ENCODE measurements at places on chromosomes 7 and 10.

- no peak for DNase-seq
Observed at GRCh38 chr10:11876324-11876723, 53.2 kb downstream of the PROSER2 start.

DNA sequence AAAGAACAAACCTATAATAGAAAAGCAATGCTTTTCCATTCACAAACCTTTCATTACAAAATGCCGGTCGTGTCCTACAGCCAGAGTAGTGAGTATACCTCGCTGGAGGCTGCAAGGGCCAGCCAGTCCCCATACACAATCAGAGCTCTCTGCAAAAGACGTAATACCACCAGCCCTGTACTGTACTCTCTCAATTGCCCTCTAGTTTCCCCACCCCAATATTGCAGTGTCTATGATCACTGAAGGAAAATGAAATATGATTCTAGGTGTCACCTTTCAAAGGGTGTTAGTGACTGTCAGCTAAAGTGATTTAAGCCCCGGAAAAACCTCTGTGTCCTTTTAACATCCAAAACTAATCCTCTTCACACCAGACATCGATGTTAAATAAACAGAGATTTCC lies 24.8 kb downstream of the PLXNA4 start:
- DNase-seq: no peak

GRCh38 chr7:141312395-141312794 lies 238.5 kb downstream of the TMEM178B start:
- DNase-seq: no peak

- DNase-seq: peak; percentile 31
Observed at GRCh38 chr7:2873686-2874551, 29.8 kb upstream of the GNA12 start.

DNA sequence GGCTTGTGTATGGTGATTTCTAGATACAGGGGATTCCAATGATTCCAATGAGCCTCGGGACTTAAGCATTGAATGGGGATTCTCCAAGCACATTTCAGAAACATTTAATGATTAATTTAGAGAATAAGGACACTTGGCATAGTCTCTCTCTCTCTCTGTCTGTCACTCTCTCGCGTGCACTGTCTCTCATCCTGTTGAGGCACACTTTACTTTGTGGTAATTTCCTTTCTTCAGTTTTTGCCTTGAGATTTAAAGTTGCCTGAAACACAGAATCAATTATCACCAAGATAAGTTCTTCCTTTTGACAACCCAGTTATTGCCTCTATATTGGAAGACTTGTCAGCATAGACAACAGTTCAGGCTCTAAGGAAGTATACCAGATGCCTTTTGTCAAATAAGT lies 131.6 kb downstream of the ARID5B start:
- DNase-seq: no peak

GRCh38 chr10:96228408-96228994 lies 42.9 kb downstream of the BLNK start:
- no peak for DNase-seq

DNA sequence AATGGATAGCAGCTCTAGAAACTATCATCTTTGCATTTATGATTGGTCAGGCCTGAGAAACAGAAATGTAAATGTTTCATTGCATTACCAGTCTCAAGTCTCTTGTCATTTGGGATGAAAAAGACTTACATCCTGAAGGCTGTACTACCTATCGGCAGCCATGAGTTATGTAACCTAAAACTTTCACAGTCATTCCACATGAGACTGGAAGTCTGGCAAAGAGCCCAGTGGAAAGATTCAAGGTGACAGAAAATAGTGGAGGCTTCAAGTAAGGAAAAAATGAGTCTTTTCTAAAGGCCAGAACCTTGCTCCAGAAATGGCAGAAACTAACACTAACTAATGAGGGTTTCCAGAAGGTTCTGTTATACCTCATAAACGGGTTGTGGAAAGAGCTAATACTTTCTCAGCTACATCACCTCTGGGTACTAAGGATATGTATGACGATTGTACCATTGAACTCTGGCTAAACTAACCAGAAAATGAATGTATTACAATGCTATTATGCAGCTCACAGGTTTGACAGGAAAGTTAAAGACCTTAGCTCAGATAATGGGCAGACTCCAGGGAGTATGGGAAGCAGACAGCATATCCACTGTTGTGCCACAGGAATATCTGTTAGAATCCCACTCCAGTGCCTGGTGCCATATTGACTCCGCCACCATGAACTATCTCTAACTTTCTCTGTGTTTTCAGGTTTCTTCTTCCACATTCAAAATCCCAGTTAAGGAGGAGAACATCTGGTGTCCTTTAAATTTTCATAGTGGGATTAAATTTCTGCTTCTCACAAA lies 41.7 kb upstream of the DYNC1I1 start:
- DNase-seq: no peak

DNA sequence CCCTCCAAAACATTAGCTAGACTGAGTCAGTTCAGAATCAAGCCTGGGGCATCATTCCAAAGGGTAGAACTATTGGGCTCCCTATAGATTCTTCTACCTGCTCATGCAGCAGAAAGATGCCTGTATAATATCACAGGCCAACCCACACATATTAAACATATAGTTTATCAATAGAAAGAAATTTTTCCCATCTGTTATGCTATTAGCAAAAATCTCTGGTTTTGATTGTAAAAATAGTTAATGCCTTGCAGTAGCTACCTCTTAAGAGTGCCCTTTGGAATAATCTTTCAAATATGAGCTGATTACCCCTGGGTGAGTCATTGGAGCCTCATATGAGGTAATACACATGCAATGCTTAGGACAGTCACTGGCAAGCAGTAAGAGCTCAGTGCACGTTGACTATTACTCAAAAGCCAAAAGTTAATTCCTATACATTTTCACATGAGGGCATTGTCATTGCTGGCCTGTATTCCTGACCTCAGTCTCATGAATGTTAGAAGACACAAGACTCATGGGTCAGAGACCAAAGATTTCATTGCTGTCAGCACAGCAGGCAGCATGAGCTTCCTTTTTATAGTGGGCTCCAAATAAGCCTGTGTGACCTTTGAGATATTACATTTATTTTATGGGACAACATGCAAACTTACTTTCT lies 180.0 kb downstream of the FGFR2 start:
- peak; percentile 33 for DNase-seq

- DNase-seq: no peak
Observed at GRCh38 chr10:19247843-19248242, 199.2 kb downstream of the MALRD1 start.

GRCh38 chr10:74837743-74838142 lies 11.3 kb downstream of the KAT6B start:
- DNase-seq: no peak

DNA sequence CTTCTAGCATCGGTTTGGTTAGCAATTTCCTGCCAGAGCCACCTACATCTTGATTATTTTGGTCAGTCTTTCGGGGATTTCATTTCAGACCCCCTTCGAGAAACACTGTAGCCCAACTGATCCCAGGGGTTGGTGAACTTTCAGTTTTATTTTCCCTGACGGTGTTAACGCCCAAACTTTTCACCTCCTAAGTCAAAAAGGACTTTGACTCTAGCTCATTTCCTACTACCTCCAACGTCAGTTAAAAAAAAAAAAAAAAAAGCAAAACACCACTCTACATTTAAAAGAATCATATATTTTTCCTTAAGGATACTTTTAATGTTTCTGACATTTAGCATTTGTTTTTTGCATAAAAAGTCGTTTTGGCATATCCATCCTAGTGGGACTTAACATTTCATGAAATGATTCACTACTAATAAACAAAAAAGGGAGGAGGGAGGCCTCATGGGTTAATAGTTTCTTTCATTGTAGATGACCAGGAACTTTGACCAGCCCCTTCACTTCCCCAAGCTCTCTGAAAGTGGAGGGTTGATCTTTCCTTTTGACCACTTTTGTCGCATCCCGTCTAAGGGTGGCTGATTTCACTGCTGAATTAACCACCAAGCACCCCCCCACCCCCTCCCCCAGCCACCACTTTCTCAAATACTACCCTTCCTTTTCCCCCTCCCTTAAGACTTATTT lies 764 bp upstream of the TCF7L2 start:
- DNase-seq: peak; percentile 47

- no peak for DNase-seq
Observed at GRCh38 chr10:75018251-75018650, 93.2 kb upstream of the SAMD8 start.

DNA sequence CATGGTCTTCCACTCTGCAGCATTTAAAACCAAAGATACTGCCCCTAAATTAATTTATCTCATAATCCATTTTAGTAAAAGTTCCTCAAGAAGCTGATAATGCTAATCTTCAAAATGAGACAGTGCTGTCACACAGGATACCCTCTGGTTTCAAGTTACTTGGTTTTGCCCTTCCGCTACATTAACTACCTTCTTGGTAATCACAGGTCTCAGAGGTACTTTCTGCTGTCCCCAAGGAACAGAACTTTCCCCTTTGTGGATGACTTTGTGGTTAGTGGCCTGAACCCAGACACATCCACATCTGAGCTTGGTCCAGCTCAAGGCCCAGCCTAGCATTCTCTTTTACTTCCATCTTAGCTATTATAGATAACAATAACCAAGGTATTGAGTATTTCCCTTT lies 88.8 kb upstream of the TMEM26 start:
- no peak for DNase-seq

DNA sequence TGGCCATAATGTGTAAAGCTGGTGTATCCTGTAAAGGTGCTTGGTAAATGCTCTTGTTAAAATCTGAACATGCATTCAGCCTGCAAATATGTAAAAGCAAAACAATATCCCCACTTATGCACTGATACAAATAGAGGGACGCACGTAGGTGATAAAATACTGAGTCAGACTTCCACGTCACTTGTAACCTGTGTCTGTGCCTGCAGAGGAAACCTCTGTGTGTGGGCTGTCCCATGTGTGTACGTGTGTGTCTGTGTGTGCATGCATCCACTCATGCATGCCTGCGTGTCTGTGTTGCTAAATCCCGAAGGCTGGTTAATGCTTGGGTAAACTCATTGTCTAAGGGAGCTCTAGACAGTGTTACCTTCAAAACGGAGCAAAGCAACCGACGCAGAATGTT lies 68.9 kb downstream of the KLF6 start:
- no peak for DNase-seq

- no peak for DNase-seq
Observed at GRCh38 chr10:77448226-77448625, 189.4 kb downstream of the KCNMA1 start.

GRCh38 chr7:74173074-74173473 lies 1.1 kb upstream of the EIF4H start:
- DNase-seq: no peak

DNA sequence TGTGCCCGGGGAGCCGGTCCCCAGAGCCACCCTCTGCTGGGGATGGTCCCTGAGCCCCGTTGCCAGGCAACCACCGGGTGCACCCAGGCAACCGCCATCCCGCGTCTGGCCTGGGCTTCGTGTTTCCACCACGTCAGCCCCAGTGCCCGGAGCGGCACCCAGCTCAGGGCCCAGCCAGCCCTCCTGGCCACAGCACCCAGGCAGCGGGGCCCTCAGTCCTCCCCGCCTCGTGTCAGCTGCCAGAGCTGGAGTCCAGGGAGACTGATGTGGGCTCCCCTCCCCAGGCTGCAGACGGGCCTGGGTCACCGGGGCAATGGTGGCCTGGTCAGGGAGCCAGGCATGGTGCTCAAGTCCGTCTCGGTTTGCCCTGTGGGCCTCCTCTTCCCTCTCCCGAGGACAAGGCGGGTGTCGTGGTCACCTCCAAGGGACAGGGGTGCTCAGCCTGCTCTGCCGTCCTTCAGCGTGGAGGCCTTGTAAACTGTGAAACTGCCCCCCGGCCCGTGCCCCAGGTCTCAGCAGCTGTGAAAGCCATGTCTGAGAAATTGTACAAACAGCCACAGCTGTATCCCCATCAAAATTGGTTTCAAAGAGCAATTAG lies 72.5 kb downstream of the MICALL2 start:
- no peak for DNase-seq

DNA sequence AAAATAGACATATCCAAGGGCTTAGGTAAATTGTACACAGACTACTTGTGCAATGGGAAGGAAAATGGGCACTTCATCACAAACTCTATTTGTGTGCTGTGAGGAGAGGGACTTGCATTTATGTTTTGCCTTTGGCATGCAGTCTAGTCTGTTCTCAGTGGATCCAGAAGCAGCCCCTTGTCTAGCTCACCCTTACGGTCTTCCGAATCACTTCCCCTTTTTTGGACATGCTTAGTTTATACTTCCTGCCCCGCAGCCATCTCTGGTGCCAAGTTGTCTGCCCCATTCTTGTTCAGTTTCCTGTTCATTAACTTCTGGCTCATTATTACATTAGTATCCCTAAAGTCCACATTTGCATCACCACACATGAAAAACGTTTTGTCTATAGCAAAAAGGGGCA lies 161.6 kb downstream of the NRCAM start:
- DNase-seq: peak; percentile 38

GRCh38 chr7:42217053-42217452 lies 20.0 kb downstream of the GLI3 start:
- no peak for DNase-seq

GRCh38 chr10:119896937-119897770 lies 4.6 kb downstream of the SEC23IP start:
- no peak for DNase-seq

GRCh38 chr7:70782796-70783195 lies 349.1 kb upstream of the GALNT17 start:
- DNase-seq: no peak

GRCh38 chr7:101957744-101958525 lies 140.5 kb downstream of the CUX1 start:
- peak; percentile 32 for DNase-seq

- DNase-seq: no peak
Observed at GRCh38 chr10:112767156-112767555, 182.9 kb upstream of the TCF7L2 start.

GRCh38 chr7:2757361-2757903 lies 69.4 kb downstream of the AMZ1 start:
- DNase-seq: no peak

DNA sequence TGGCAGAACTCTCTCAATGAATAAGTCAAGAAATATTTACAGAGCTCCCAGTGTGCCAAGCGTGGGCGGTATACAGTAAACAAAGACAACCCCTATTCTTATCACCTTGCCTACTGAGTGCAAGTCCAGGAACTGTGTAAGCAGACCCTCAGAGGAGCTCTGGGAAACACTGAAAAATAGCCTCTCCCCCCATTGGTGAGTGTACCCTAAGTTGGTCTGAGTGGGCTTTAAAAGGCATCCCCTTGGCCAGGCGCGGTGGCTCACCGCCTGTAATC lies 1.2 kb downstream of the DYDC2 start:
- no peak for DNase-seq

GRCh38 chr7:35268953-35269352 lies 15.1 kb upstream of the TBX20 start:
- no peak for DNase-seq

GRCh38 chr7:122528879-122529481 lies 169.9 kb downstream of the RNF133 start:
- DNase-seq: peak; percentile 63

DNA sequence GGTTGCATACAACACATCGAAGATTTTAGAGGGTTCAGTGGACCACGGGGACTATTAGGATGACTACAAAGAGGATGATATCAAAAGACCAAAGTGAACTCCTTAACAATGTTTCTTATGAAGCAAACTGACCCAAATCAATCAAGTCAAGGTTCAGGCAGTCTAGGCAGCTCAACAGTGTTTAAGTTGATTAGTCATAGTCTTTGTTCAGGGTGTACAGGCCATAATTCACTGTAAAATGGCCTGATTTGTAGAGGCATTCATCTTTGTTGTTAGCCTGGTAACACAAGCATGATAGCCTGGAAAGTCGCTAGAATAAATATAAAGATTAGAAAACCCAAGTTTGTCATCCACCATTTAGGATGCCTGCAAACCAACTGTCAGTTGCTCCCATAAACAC lies 32.6 kb downstream of the ANTXRL start:
- no peak for DNase-seq

- DNase-seq: no peak
Observed at GRCh38 chr7:97272237-97272975, 154.9 kb downstream of the SDHAF3 start.

GRCh38 chr7:116182023-116182422 lies 28.3 kb upstream of the TES start:
- no peak for DNase-seq

Data from suppressor macrophage treated with lipopolysaccharide for 1 hour (primary cell).